SIG-M5 (cell line): ENCODE measurements at places on chromosomes 12 and 14.

- DNase-seq = no peak
Measured at GRCh38 chr12:41073633-41074472, 114.3 kb upstream of the PDZRN4 start.

DNA sequence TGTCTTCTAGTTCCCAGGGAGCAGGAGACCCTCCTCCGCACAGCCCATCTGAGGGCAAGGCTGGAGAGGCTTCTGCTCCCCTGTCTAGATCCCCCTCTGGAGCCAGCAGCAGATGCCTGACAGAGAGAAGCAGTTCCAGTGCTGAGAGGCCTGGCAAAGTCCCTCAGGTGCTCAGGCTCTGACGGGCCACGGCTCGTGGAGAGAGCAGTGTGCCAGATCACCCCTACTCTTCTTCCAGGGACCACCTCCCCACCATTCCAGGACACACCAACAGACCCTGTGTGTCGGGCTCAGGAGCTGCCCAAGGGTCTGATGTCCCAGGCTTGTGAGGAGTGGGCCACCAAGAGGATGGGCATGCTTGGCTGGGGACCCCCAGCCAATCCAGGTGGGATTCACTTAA is 22.5 kb upstream of the C14orf180 start:
- no peak for DNase-seq

DNA sequence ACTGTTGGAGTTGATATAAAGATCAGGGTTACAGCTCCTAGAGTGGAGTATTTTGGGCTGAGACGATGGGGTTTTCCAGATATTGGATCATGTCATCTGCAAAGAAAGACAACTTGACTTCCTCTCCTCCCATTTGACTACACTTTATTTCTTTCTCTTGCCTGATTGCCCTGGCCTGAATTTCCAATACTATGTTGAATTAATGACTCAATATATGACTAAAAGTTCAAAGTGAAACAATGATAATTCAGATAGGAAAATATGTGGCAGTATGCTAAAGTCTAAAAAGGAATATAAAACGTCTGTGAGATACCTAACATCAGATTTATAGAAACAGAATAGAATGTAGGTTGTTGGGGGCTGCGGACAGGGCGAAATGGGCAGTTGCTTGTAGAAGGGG is 72.2 kb downstream of the BHLHE41 start:
- DNase-seq = no peak

DNA sequence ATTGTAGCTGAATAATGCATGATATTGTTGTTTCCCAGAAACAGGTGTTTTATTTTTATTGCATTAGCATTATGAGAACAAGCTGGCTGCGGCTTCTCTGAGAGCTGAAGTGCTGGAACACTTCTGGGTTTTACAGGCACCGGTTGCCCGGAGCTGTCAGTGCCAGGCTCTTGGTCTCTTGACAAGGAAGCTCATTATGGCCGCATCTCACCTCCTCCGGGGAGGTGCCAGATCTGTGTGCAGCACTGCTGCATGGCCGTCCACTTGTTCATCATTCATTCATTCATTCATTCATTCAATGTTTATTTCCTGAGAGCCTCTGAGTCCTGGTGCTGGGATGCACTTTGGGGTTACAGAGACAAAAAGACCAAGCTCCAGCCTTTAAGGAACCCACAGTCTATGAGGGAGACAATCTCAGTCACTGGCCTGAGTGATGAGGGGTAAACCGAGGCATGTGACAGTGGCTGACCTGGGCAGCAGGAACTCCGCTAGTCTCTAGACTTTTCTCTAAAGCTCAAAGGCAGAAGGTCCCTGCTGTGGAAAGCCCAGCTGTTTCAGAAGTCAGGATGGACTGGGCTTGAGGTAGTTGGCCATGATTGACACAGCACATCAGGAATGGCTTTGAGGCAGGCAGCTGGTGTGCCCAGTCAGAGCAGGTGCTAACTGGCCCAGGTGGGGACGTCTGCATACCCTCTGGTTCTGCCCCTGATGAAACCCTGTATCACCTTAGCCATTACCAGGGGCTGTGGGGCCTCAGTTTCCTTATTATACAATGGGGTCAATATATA is 181.0 kb downstream of the ADGRD1 start:
- no peak for DNase-seq

DNA sequence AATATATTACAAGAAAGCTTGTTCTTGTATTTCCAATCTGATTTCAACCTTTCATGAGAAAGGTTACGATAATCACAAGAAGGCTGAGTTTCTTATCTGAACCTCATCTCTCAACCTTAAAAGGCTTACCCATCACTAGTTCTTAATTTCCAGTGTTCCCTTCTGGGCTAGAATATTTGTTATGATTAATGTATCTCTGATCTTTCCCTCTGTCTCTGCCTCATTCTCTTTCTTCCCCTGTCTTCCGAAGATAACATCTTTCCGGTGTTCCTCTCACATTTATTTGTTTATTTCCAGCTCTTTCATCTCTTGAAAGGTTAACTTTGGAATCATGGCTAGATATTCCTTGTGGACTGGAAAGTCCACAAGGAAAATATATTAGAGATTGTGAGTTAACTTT is 255.9 kb downstream of the SLC6A15 start:
- DNase-seq = no peak

DNA sequence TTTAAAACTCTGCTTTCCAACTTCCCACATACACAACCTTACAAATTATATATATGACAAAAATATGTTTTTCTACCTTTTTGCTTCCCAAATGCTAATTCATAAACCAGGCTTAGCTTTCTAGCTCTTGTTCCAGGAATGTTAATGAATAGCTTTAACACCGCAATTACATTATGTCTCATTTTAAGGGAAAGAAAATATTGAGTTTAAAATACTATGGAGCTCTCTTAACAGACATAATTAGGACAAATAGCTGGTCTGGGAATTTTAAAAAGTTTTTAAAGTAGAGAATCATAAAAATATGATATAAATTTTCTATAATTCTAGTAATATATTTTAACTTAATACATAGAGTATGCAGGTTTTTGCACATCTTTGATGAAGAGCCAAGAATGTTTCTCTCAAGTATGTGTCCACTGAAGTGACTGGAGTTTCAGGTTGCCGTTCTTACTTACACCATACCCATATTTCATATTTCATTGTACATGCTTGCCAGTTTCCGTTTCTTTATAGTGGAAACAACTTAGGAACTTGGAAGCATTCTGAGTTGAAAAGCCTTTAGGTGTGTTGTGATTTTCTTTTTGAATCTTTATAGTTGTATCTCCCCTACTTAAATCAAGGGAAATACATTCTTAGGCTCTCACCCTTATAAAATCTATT is 90.6 kb upstream of the SLCO1C1 start:
- DNase-seq = no peak

GRCh38 chr14:34642595-34642994 is 12.6 kb upstream of the SNX6 start:
- no peak for DNase-seq

DNA sequence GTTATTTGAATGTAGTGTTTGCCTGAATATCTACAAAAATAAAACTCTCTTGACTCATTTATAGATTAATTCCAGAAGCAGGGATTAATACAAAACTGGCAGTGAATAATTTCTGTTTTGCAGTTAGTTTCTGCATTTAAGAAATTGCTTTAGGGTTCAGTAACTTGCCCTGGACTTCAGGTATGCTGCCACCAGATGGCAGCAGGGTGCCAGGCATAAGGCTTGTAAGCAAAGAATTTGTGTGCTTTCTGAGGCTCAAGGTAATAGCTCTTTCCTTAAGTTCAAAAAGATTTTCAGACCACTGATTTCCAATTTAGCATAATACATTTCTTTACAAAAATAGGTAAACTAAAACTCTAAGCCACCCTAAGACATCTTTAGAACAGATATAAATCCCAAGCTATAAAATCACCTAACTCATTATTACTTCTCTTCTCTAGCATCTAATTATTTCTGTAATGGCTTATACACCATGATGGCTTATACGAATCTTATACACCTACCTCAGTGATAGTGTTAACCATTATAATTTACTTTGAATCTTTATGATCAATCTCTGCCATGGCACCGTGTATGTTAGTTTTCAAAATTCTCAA is 398.3 kb downstream of the APAF1 start:
- DNase-seq = no peak

DNA sequence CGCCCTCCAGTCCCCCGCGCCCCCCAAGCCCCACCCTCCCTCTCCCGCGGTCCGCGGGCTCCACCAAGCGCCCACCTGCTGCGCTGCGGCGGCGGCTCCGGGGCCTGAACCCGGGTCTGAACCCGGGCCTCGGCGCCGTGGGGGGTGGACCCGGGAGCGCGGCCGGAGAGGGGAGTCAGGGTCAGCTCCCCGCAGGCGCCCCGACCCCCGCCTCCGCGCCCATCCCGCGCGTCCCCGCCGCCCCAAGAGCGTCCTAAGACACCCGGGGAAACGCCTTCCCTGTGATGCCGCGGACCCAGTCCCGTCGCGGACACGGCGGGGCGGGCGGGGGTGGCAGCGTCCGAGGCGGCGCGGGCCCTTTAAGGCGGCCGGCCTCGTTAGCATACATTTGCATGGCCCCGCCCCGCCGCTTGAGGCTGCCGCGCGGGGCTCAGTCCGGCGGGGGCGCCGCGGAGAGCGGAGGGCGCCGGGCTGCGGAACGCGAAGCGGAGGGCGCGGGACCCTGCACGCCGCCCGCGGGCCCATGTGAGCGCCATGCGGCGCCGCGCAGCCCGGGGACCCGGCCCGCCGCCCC is at the start of gene MMP17:
Gene MMP17, plus strand, starts transcription at position 433 of the 574 bp plus-strand sequence. Its CDS starts 102 bp downstream, at position 535.
- no peak for DNase-seq

DNA sequence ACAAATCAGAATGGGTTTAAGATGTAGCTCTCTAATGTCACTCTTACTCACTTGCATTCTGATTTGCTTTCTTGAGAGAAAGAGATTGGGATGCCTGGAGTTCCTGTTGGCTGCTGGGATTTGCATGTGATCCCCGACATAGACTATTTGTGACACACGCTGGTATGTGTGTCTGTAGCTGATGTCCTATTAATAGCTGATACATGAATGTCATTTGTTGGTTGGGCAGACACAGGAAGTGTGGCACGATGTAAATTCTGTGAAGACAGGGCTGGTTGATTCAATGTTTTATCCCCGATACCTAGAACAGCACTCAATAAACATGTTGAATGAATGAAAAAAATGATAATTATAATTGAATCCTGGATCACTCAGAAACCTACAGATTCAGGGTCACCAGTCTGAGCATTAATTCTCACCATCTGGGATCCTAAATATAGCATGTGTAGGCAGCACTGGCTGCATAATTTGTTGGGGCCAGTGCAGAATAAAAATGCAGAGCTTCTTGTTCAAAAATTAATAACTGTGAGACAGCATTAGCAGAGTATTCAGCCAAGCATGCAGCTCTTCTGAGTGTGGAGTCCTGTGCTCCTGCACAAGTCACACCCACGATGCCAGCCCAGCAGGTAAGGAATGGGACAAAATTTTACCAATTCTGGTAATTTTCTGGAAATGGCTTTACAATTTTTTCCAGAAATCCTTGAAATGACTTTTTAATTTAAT is 35.5 kb upstream of the SOCS2 start:
- DNase-seq = no peak

DNA sequence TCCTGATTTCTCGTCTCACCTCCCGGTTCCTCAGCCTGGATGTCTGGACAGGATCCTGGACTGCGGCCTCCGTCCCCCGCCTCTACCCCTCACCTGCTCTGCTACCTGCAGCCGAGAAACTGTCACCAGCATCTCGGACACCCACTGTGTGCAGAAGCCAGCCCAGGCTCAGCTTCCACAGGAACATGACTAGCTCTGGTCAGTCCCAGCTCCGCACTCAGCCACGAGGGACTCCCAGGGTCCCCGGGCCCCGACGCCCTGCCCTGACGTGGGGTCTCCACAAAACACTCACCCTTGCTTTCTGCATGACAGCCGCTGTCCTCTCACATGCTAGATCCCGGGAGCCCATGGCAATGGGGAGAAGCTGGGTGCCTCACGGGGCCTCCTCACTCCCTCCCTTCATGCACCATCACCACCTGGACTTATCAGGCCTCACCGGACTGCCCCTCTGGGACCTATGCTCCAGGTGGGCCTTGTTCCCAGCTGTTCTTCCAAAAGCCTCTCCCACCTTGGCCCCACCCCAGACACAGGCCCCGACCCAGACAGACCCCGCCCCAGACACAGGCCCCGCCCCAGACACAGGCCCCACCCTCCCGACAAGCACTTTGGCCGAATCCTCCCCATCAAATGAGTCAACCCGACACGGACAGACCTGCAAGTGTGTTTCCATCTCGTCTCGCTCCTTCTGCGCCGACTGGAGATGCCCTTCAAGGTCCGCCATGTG is 26.9 kb upstream of the ANKLE2 start:
- DNase-seq = no peak
